ENCODE measurements at places on chromosomes 3 and 15.

DNA sequence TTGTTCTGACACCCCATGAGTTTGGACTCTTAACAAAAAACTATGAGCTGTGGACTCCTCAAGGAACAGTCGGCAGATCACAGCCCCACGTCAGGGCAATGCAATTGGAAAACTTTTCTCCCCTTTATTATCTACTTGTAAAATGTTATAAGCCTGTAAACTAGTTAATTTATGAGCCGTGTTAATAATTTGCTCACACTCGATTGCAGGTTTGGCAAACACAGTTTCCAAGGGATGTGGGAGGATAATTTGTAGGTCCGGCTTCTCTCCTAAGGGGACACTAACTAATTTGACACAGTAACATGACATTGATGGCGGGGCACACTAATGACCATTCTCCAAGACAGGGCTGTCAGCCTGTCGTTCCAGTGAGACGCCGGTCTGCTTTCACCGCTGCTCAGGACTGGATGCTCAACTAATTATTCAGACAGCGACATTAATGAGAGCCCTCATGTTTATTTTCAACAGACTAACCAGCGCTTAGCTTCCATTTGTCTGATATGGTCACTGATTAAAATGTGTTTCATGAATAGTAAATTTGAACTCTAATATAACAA lies 222.1 kb downstream of the FOXP1 start:
- no peak for DNase-seq

GRCh38 chr3:181454451-181455027 lies 257.2 kb upstream of the SOX2 start:
- DNase-seq: no peak

GRCh38 chr3:25784971-25785370 lies 1.7 kb upstream of the NGLY1 start:
- DNase-seq: no peak

- DNase-seq: no peak
Measured at GRCh38 chr3:101833446-101833974, 15.8 kb upstream of the NFKBIZ start.

DNA sequence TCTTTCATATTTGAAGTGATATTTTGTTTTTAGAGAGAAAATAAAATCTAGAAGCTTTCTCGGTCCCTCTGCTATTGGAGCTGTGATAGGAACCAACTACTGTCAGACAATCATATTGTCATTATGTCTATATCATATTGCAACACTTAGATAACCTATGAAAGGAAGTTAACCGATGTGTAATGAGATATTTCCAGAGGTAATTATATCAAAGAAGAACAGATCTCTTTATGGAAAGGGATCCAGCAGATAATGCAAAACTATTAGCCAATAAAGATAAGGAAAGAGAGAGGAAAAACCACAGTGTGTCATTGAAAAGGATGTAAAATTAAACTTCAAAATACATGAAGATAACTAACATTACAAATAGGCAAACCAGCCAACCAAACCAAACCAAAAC lies 529.1 kb upstream of the CCDC54 start:
- no peak for DNase-seq

GRCh38 chr15:67125589-67126502 lies 60.4 kb downstream of the SMAD3 start:
- no peak for DNase-seq

DNA sequence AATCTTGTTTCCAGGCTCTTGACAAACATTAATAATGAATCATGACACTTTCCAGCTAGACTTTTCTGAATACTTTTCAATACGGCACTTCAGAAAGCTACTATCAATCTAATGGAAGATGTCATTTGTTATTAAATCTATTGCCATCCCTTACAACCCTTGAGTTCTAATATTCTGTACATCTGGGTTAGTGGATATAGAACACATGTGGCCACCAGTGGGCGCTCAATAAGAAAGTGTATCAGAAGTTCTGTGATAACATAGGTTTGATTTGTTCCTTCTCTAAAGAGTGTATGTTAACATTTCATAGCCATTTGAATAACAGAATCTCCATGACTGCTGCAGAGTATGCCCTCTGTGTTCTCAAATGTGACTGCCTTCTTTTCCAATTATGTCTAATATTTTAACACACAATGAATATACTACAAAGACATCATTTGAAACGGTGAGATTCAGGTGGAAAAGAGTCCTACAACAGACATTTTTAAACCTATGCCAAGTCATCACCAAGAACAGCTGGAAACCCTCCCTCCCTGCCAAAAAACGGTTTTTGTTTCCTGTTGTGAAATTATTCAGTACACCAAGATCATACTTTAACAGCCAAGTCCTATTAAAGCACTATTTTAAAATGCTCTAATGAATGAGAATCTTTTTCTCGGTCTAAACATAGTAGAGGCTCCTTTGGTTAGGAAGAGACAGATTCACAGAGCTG lies 22.2 kb downstream of the ALDH1A2 start:
- DNase-seq: no peak

GRCh38 chr3:126850370-126851085 lies 132.4 kb upstream of the PLXNA1 start:
- DNase-seq: no peak

DNA sequence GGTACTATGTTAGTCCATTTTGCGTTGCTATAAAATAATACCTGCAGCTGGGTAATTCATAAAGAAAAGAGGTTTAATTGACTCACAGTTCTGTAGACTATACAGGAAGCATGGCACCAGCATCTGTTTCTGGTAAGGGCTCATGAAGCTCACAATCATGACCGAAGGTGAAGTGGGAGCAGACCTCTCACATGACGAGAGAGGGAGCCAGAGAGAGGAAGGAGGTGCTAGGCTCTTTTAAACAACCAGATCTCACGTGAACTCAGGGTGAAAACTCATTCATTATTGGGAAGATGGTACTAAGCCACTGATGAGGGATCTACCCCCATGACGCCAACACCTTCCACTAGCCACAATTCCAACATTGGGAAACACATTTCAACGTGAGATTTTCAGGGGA lies 301.7 kb upstream of the MDFIC2 start:
- no peak for DNase-seq

- no peak for DNase-seq
Measured at GRCh38 chr15:77059786-77060361, 11.0 kb downstream of the TSPAN3 start.

DNA sequence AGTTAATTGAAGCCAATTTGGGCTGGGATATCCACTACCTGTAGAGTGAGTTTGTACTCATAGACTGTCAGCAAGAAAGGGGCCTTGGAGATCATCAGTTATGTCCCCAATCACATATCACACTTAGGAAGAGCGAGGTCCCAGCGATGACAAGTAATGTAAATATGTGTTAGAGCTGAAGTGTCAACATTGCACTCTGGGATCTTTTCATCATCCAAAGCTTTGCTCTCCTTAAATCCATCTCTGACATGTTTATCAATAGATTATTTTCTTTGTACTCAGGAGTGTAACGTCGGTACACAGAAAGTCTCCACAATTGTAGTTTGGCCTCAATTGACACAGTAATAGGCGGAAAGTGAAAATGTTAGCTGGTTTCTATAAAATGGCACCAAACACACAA lies 113.7 kb upstream of the TPRG1 start:
- DNase-seq: no peak

- DNase-seq: no peak
Measured at GRCh38 chr3:156456771-156457224, 98.1 kb downstream of the SSR3 start.

DNA sequence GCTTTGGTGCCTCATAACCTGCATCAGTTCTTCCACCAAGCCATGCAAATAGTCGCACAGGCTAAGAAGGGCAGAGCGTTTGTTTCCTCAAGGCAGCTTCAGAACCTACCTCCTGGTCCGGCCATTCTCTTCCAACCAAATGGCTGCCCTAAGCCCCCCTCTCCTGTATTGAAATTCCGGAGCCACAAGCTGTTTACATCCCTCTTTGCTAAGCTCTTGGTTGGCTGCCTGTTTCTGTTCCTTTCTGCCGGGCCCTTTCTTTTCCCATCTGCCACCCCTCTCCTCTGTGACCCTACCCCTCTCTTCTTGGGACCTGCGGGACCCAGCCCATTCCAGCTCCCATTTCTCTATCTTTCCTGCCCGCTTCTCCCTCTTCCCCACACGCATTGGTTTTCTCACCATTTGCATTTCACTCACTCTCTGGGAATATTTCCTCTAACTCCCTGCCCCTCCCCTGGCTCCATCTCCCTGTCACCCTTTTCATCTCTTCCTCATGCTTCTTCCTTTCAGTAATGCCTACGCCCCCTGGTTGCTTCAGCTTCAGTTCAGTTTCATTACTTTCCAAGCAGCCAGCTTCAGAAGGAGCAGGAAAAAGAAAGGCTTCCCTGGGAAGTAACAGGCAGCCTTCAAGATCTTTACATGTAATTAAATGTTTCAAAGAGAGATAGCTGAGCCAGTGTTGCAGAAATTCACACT lies 113.5 kb downstream of the RAB11A start:
- DNase-seq: no peak

DNA sequence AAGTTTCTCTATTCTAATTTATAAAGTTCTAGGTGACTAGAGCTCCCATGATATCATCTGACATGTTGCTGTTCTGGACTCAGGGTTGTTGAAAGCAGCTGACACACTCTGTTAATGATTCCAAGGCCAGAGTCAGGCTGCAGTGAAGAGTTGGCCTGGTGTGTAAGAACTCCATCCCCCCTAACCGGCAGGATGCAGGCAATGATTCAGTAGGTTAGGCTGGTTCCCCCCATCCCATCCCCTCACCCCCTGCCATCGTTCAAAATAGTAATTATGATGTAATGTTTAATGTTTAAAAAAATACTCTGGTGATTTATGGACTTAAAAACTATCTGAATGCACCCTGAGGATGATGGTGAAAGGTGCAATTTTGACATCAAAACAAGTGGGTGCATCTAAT lies 4.6 kb upstream of the TRIM71 start:
- no peak for DNase-seq

GRCh38 chr3:12181301-12181700 lies 22.6 kb upstream of the TIMP4 start:
- DNase-seq: no peak

DNA sequence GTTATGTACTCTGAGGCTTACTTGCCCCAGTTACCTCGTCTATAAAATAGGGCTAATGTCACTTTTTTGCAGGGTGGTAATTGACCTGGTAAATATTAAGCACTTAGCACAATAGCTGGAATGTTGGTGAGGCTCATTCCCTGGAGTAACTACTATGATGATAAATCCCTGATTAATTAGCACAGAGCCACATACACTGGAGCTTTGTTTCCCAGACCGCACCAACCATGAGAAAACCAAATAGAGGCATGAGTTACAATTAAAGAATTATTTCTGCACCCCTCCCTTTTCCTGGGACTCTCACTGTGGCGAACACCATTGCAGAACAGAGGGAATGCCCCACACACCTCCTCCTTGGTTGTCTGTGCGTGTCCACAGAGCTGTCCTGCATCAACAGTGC lies 76.6 kb upstream of the CPOX start:
- DNase-seq: no peak

- no peak for DNase-seq
Measured at GRCh38 chr15:53462651-53463050, 296.8 kb downstream of the WDR72 start.

DNA sequence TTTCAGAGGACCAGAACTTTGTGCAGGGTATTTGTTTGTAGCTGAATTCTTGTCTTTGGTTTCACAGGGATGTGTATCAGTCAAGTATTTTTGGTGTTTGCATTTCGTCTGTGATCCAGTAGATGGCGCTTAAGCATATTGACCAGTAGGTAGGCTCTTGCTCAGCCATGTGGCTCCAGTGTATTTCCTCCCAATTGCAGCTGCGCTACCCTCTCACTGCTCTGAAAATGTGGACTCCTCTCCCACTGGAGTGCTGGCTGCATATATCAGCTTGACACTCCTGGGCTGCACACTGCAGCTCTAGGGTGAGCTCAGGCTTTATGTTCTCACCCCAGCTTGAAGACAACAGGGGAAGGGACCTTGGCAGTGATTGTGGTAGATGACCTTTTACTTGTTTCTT lies 1264.3 kb upstream of the ALCAM start:
- DNase-seq: no peak

GRCh38 chr3:4948395-4948794 lies 30.8 kb upstream of the BHLHE40 start:
- no peak for DNase-seq

DNA sequence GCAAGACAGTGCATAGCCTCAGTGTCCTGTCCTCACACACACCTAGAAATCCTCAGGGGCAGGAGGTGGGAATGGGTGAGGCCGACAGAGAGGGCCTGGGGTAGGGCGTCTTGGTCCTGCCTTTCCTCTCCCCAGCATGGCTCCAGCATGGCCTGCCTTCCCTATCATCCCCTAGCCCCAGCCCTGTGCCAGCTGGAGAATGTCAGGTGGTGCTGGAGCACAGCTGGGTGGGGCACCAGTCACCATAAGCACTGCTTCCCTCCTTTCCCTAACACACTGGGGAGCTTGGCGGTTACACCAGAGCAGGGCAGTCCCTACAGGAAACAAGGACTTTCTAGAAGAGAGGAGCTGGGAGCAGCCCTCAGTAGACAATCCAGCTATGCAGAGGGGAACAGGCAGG lies 236.8 kb downstream of the KLF13 start:
- DNase-seq: no peak

DNA sequence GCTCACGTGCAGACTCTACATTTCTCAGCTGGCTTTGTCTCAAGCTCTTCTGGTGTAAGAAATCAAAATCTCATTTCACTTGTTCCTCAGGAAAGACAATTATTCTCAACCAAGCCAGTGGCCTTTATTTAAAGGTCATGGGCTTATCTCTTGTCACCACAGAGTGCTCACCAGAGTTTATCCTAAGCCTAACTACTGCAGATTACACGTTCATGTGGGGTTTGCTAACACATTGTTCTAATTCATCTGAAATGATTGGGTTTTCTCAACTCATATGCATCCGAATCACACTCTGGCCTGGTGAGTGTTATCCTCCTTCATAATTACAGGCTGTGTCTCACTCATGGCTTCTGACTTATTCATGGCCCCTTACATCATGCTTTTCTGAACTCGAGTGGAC lies 83.3 kb upstream of the TSC22D2 start:
- DNase-seq: no peak

- no peak for DNase-seq
Measured at GRCh38 chr3:52198643-52199608, 966 bp downstream of the ALAS1 start.

DNA sequence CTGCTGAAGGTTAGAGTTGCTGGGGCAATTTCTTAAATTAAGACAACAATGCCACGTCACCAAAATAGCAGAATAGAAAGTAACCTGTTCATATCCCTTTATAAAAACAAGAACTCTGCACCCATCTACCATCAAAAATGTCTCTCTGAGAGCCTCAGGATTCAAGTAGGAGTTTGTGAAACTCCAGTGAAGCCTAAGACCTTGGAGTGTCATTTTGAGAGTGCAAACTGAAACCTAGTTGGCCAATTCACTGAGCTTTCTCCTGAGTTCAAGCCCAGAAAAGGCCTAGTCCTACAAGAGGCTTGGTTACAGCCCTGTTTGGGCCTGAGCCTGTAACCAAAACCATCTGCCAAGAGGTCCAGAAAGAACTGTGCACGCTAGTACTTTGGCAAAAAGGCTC lies 335.1 kb downstream of the EFHB start:
- DNase-seq: no peak

Measured in naive thymus-derived CD8-positive, alpha-beta T cell (primary cell).